ENCODE measurements at places on chromosomes 7 and 10.

- no peak overlapping the region for H3K27ac ChIP-seq
- H3K36me3 ChIP-seq, result no peaks in the 10 kb centered on the region
- H3K27me3 ChIP-seq, result no peaks in the 10 kb centered on the region
- DNase-seq, result no peak
- H3K4me3 ChIP-seq, result no peak overlapping the region
- peaks cover 15% of the 10 kb centered on the region for H3K4me1 ChIP-seq
Observed at GRCh38 chr7:127976056-127976737, 55.0 kb downstream of the LRRC4 start.

- H3K36me3 ChIP-seq, result no peaks in the 10 kb centered on the region
- H3K27ac ChIP-seq, result peak overlapping the region; percentile 15
- H3K4me3 ChIP-seq, result no peak overlapping the region
- no peaks in the 10 kb centered on the region for H3K27me3 ChIP-seq
- DNase-seq, result peak; percentile 83
- H3K4me1 ChIP-seq, result peaks cover 38% of the 10 kb centered on the region
Observed at GRCh38 chr7:51141451-51142003, 175.1 kb downstream of the COBL start.

DNA sequence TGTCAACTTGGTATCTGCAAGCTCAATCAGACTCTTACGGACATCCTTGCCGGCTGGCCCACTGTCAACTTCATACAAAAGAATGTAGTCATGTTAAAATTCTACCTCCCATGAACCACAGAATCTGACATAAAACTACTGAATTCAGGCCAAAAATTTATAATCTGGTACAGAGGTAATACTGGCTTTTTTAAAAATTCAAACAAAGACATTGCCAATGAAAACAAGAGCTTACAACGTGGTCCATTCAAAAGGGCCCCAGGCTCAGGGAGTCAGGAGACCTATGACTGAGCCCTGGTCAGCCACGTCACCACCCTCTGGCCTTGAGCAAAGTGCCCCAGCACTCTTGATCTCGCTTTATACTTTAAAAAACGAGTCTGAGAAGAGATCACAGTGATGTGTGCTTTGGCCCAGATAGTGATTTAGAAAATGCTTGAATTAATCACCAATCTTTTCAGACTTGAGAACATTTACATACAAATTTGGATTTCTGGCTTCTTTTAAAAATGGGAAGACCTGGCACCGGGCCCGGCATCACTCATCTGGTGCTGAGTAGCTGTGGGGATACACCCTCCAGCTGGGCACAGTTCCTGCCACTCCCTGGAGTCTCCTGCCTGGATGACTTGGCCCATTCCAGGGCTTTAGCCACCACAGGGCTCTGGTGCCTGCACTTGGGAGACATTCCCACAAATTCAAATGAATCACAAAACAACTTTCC is 94.1 kb downstream of the PIP4K2A start:
- H3K4me1 ChIP-seq, result peaks cover 76% of the 10 kb centered on the region
- H3K27ac ChIP-seq, result peak overlapping the region; percentile 9
- no peaks in the 10 kb centered on the region for H3K36me3 ChIP-seq
- DNase-seq, result no peak
- H3K27me3 ChIP-seq, result no peaks in the 10 kb centered on the region

DNA sequence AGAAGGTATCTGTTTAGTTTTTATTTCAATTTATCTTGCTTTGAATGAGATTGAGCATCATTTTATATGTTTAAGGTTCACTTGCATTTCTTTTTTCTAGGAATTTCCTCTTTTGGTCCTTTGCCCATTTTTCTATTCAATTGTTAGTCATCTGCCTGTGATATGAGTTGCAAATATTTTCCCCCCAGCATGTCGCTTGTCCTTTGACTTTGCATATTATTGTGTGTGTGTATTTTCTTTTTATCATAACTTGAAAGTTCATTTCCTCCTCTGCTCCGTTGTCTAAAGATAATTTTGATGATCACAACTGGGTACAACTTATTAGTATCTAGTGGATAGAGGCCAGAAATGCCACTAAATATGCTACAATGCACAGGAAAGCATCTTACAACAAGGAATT is 132.7 kb upstream of the MDFIC start:
- no peaks in the 10 kb centered on the region for H3K27me3 ChIP-seq
- H3K27ac ChIP-seq, result no peak overlapping the region
- H3K4me3 ChIP-seq, result no peak overlapping the region
- DNase-seq, result no peak

Measured in esophagus muscularis mucosa (tissue), 4 donors.